ENCODE measurements at places on chromosomes 4 and X.

DNA sequence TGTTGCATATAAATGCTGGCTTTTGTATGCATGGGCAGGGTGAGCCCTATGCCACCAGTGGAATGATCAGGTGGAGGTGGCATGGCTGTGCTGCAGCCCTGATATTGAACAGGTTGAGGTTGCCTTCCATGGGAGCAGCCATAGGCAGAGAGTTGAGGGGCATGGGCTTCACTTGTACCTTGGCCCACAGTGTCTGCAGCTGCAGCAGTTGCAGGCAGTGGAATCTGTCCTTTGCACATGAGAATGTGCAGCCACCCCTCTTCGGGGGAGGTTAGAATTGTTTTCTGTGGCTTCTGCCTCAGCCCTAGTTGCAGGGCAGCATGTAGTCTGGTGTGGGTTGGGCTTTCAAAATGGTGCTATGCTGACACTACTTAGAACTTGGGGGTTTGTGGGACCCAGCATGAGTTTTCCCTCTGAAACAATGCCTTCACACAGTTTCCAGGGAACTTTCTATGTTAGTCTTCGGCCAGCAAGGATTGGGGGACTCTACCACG lies 25.4 kb upstream of the VSIG1 start:
- DNase-seq = no peak

GRCh38 chrX:11786862-11787261 lies 28.8 kb downstream of the MSL3 start:
- no peak for DNase-seq

DNA sequence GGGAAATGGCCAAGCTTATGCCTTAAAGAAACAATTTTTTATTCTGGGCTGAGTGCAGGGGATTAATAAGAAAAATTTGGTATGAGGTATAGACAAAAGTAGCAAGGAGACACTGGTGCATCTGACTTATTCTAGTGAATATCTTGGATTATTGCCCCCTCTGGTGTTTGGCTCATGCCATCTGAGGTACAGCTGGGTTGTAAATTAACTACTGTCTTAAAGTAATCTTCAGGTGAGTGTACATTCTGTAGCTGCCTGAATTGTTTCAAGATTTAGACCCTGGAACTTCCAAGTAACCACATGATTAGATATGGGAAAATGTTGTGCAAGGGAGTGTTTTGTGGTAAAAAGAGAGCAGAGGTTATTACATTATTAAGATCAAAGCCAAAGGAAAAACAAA lies 988.7 kb downstream of the FAM133A start:
- DNase-seq = no peak

DNA sequence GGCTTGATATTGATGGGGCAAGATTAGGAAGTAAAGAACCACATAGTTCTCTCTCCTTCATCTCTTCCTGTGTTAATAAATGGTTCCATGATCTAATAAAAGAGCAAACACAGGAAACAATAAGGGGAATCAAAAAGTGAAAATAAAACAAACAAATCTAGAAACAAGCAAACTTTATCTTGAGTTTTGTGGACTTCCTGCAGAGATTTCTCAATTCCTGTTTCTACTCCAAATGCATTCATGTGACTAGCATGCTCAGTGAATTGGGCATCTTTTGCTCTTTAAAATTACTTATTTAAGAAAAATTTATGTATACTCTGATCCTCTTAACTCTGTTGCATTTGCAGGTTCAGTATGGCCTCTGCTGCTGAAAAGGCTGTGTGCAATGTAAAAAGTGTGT lies 682.0 kb downstream of the KCTD8 start:
- DNase-seq = no peak

GRCh38 chrX:23559975-23560374 lies 107.3 kb upstream of the PRDX4 start:
- no peak for DNase-seq

DNA sequence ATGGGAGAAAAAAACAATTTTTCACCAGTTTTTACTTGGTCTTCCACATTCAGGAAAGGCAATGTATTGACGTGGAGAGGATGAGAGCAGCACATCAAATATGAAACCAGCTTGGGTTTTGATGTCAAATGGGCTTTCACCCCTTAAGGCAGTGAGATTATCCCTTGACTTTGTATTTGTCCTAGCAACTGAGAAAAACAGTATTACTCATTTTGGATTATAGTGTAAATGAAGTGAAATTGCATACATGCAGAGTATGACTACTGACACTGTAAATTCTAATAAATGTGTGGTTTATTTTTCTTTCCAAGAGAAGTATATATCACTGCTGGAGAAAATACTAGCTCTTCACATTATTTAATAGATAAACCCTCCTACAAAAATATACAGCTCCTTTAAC lies 863.6 kb upstream of the IGFBP7 start:
- DNase-seq = no peak

DNA sequence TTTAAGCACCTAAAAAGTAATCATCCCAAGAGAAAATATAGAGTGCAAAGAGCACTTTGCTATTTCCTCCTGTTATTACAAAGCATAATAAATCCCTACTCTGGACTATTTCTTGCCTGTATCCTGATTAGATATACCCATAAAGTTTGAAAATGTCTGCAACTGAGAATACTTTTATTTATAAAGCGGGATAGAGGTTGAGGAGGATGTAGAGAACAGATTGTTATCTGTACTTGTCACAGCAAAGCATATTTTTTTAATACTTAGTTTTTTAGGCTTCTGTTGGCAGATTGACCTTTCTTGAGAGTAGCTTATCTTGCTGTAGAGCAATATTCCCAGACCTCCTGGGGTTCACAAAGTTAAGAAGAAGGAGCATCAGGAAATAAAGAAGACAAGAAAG lies 396.1 kb downstream of the KCNIP4 start:
- no peak for DNase-seq

- no peak for DNase-seq
Measured at GRCh38 chr4:140044337-140044902, 109.6 kb downstream of the MAML3 start.

DNA sequence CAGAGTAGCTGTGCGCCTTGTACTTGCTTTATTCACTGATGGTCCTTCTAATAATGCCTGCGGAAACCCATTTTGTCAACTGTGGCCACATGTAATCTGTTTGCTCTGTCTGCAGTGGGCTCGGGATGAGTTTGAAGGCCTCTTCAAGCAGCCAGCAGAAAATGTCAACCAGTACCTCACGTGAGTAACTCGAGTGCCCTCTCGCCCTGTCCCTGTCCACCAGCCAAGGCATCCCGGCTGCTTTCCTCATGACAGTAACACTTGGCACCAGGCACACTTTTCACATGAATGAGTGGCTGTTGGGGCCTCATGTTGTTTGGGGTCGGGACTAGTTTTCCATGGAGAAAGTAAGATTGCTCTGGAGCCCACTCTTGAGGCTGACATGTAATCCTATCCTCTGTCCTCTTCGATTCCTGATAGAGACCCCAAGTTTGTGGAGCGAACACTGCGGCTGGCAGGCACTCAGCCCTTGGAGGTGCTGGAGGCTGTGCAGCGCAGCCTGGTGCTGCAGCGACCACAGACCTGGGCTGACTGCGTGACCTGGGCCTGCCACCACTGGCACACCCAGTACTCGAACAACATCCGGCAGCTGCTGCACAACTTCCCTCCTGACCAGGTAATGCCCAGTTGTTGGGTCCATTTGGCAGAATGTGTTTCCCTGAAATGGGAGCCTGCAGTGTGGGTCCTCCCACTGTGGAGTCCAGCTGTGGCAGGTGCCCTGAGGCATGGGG lies 8.8 kb upstream of the CDK16 start:
- DNase-seq = no peak

DNA sequence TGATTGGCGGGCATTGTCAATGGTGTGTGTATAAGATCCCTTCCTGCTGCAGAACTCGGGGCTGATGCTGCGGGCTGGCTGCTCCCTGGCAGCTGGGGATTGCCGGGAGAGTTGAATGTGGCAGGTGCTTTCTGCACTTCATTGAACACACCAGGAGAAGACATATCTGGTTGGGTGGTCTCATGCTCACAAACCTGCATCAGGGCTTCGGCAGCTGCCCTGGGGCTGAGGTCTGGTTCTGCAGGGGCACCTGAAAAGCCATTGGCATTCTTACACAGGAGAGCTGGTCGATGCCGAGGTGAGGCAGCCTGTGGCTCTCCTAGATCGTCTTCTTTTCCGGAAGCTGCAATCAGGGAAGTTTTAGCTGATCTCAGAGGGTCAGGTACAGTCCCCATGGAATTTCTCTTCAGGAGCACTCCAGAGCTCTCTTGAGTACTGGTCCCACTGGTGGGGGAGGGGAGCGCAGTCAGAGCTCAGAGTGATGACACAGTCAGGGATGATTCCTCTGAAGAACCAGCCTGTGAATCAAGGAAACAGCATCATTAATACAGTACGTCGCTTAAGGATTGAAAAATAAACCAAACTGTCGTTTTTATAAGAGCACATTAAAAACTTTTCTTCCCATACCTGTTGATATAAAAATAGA lies 57.8 kb downstream of the GPRIN3 start:
- DNase-seq = no peak

DNA sequence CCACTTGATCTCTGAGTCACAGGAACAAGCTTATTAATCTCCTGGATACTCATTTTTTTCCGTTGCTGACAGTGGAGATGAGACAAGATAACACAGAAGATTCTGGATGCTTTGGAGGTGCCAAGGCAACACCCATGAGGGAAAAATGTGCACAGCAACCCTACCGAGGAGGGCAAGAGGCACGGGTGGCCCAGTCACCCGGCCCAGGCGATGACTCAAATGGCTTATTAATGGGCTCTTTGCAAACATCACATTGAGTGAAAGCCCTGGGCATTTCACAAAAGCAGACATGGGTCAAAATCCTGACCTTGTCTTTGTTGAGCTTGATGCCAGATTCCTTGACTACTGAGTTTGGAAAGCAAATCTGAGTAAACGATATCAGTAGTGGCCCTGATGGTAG lies 315.1 kb downstream of the STK32B start:
- no peak for DNase-seq

DNA sequence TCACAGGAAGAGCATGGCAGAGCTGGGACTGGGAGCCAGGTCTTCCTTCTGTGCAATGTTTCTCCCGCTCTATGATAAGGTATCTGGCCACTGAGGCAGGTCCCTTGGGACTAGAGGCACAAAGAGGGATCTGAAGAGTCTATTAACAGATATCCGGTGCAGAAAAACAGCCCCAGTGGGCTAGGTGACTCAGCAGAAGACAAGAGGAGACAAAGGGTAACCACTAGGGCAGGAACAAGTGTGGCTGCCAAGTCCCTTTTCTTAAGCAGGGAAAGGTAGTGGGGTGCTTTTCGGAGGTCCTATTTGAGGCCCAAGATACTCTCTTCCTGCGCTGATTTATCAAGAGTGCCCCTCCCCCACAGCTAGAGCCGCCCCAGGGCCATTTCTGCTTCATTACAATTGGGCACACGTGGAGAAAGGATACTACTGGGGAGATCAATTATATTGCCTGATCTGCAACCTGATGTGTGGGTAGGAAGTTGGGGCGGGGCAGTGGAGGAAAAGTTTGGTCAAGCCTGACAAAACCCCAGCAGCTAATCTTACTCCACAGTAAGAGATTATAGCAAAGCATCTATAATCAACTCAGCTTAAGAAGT lies at the start of gene DGAT2L6:
DGAT2L6 (plus strand) TSS at position 546 of the 596 bp plus-strand sequence. CDS start 100 bp downstream, outside the sequence.
- DNase-seq = no peak

DNA sequence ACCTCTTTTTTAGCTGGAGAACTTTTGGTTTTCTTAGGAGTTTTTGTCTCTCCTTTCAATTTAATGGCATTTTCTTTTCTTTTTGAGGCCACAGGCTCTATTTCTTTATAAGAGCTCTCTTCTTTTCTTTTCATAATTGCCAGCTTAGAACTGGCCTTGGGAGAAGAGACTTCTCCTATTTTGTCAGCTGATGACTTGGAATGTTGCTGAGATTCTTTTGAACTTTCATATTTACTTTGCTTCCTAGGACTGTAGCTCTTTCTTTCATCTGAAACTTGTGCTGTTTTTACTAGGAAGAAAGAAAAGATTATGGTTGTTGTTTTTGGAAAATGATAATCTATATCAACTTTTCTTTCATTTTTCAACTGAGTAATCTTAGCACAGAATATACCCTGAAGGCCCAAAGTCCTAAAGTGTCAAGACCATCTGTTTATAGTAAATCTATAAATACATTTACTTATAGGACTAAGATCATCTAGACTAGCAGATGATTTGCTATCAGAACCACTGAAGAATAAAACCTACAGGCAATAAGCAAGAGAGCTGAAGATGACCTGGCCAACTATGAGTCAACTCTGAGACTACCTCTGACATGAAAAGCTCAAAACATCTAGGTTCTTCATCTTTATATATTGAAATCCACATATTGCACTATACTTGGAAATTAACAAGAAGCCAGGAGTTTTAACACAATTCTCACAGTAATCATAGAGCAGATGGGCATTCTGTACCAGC lies 45.6 kb downstream of the RFC1 start:
- DNase-seq = no peak

DNA sequence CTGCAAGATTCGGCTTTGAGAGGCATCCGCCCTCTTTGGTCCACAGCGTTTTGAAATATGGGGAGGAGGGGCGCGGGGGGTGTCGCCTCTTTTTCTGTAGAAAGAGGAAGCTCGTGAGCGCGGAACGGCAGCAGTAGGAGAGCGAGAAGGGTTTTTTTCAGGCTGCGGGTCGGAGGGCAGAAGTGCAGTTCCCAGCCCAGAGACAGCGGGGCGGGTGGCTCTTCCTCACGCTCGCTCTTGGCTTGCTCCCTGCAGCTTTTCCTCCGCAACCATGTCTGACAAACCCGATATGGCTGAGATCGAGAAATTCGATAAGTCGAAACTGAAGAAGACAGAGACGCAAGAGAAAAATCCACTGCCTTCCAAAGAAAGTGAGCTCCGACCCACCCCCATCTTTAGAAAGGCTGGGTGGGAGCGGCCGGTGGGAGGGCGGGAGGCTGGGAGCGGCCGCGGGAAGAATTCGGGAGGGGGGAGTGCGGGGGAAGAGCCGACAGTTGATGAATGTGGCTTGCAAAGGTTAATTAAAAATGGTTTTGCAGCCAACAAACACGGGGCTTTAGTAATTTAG lies 1.2 kb downstream of the TMSB4X start:
- peak; percentile 46 for DNase-seq

DNA sequence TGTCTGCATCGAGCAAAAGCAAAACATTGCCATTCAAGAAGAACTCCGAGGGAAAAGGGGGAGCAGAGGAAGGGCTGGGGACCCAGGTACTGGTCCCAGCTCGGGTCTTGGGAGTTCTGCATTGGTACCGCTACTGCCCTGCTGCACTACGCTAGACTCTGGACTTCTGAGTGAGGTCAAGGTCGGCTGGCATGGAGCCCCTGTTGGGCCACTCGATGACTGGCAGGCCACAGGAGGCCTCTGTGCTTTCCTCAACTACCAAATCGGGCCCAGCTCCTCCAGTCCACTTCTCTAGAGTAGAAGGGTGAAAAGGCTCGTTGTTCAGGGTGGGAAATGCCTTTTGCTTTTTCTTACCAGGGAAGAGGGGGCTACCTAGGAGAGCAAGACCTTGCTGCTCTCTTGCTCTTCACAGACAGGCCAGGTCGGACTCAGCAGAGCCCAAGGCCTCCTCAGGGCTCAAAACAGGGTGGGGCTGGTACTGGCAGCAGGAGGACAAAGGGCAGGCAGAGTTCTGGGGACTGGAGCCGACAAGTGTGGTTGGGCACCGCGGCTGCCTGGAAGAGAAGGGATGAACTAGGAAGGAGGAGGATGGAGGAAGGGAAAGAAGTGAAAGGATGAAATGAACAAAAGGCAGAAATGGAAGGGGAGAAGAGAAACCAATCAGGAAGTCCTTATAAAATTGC lies 8.9 kb upstream of the IRAK1 start:
- DNase-seq = no peak
